ENCODE measurements at places on chromosomes 3 and 15.

DNA sequence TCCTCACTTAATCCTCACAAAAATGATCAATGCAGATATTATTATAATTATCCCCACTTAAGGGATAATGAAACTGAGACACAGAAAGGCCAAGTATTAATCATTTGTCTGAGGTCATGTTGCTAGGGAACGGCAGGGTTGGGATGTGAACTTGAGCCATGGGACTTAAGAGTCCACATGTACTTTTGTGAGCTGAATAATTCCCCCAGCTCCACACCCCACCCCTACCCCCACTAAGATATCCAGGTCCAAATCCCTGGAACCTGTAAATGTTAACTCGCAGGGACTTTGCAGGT is 290.5 kb upstream of the GADL1 start:
- no peak for DNase-seq

- DNase-seq = no peak
Observed at GRCh38 chr15:74376226-74376625, 8.8 kb upstream of the CYP11A1 start.

GRCh38 chr3:40211579-40211978 is 97.9 kb upstream of the EIF1B start:
- DNase-seq = peak; percentile 24

DNA sequence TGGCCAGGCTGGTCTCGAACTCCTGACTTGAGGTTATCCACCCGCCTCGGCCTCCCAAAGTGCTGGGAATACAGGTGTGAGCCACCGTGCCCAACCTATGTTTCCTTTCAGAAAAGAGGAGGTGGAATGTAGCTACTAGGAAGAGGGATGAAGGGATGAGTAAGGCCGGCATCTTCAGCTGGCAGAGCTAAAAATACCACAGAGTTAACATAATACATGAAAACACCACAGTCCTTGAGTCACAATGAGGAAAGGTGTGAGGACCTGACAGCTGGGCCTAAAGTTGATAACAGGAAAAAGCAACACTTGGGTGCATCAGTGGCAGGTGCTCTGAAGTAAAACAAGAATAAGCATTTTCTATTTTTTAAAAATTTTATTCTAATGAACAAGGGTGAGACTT is 392.2 kb downstream of the DIPK2A start:
- DNase-seq = no peak

DNA sequence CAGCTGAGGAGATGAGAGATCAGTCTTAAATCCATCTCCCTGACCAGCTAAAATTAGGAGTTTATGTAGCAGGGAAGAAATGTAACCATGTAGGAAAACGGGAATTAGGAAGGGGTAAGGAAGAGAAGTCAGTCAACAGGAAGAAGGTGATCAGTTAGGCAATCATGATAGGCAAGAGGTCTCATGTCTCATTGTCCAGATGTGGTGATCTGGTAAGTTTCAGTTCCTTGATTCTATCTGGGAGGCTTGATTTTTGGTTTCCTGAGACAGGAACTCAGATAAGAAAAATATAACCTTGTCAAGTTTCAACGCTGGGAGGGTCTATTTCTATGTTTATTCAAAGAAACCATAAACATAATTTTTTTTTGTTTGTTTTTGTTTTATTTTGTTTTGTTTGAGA is 40.3 kb upstream of the TBC1D5 start:
- no peak for DNase-seq

GRCh38 chr3:42689421-42690014 is 4.2 kb downstream of the KLHL40 start:
- DNase-seq = no peak

DNA sequence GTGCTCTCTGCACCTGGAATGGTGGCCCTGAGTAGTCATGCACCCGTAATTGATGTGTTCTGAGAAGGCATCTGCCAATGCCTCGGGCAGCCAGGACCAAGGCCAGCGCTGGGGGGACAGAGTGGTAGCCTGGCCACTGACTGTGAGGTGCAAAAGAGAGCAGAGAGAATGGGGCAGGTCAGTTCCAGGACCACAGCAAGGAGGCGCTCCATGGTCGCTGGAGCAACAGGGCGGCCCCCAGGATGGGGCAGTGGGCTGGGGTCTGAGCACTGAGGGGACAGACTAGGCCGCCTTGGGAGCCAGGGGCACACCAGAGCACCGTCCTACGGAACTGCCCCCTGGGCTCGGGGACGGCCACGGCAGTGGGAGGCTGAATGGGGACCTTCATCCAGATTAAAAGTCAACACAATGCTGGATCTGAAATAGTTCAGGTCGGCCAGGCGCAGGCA is 48.3 kb upstream of the IQSEC1 start:
- peak; percentile 81 for DNase-seq

DNA sequence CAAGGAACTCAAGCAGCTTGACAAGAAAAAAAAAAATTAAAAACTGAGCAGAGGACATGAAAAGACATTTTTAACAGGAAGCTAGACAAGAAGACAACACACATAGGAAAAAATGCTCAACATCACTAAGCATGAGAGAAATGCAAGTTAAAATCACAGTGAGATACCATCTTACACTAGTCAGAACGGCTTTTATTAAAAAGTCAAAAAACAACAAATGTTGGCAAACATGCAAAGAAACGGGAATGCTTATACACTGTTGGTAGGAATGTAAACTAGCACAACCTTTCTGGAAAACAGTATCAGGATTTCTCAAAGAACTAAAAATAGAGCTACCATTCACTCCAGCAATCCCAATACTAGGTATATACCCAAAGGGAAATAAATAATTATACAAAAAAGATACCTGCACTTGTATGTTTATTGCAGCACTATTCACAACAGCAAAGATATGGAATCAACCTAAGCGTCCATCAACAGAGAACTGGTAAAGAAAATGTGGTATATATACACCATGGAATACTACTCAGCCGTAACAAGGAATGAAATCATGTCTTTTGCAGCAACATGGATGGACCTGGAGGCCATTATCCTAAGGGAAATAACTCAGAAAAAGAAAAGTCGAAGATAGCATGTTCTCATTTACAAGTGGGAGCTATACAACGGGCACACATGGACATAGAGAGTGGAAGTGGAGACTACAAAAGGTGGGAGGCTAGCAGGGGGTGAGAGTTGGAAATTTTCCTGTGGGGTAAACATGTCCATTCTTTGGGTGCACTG is 5.2 kb downstream of the GOLIM4 start:
- no peak for DNase-seq

DNA sequence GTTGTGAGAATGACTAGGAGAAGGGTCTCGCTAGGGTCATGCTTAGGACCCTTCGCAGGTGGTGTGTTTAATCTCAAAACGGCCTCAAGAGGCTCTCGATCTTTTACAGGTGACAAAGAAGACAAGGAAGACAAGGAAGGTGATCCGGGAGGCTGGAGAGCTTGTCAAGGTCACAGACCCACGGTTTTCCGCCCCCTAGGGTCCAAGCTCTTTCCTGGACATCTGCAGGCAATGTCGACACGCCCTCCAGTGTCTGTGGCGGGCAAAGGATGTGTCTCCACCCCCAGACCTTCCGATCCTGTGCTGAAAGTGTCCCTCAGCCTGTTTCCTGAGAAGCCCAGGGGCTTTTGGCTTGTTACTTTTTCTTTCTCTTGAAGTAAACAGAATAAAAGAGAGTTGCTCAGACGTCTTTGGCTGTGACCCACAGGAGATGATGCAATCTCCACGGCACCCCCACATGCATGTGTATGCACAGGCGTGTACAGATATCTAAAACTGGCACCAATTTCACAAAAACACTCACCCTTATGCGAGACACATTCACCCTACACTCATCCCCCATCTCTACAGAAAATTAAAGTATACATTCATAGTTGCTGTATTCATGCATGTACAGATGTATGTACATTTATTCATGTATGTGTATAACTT is 108.8 kb downstream of the KLF13 start:
- peak; percentile 90 for DNase-seq

All from endodermal cell (in vitro differentiated cells).